ENCODE measurements at places on chromosomes 16 and 17. TPM values are rescaled to one million over a fixed set of nuclear protein-coding genes. Genes with fewer than 3 reads are reported as not detected.
A peak's percentile ranks its signal among the peaks of the same experiment; 100 is the strongest.

KRTAP4-9 gene
- total RNA-seq: not detected

NAGS gene
- total RNA-seq: 1.3 TPM

AOC2 gene
- total RNA-seq: 2.6 TPM

MMP28 gene
- total RNA-seq: 6.4 TPM

GDPD1 gene
- 3.8 TPM for total RNA-seq

MYH13 gene
- not detected for total RNA-seq

NPTX1 gene
- 1.6 TPM for total RNA-seq

SRCIN1 gene
- 0.99 TPM for total RNA-seq

CYGB gene
- total RNA-seq: 26.6 TPM

MYO15A gene
- total RNA-seq: 3.4 TPM

CACNG5 gene
- total RNA-seq: not detected

RGS11 gene
- total RNA-seq: 35.2 TPM

GRIN2C gene
- total RNA-seq: 0.19 TPM

ZNF174 gene
- total RNA-seq: 8.2 TPM

GRCh38 chr17:60599220-60599619, 773 bp upstream of the PPM1D start:
- DNase-seq: no peak

- DNase-seq: no peak
These were observed at the start of gene CCDC92B for GRCh38 chr17:2749058-2749783. CCDC92B (minus strand) TSS chr17:2749652; CDS start chr17:2735145, 14,507 bp downstream.

GRCh38 chr17:11871773-11872172, 125.5 kb downstream of the ZNF18 start:
- DNase-seq: no peak

DNA sequence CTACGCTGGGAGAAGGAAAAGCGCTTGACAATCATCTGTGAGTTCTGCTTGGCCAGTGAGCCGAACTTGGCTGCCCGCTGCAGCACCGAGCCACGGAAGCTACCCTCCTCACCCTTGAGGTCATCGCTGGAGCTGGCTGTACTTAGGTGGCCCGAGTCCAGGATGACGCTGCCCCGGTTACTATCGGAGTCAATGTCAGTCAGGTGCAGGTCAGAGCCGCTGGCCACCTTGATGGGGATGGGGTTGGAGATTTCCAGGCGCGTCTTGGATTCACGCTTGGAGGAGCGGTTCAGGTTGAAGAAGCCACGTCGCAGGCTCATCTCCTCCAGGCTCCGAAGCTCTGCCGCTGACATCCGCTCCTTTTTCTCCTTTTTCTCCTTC, 13.7 kb downstream of the MYO18A start:
- DNase-seq: no peak

GRCh38 chr17:18966831-18967624, 15.1 kb downstream of the SLC5A10 start:
- no peak for DNase-seq

DNA sequence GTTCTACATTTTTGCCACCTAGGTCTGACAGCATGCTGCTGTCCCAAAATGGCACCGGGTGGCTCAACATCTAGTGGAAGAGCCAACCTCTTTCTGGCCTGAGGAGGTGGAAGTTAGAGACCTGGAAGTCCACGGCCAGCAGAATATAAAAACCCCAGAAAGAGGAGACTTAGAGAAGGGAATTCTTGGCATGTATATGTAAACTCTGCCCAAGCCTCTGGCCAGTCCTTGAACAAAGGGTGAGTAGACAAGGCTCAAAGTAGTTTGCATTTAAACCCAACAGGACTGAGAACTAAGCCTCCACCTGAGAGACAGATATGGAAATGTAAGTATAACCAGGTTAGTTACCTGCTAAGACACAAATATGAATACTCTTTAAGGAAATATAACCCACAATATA, 210.3 kb downstream of the GRIN2A start:
- DNase-seq: no peak

- DNase-seq: peak; percentile 79
These were observed 68.8 kb downstream of the CMIP start for GRCh38 chr16:81513204-81514040.

- peak; percentile 32 for DNase-seq
These were observed 22.2 kb downstream of the ADAM11 start for GRCh38 chr17:44780845-44781480.

DNA sequence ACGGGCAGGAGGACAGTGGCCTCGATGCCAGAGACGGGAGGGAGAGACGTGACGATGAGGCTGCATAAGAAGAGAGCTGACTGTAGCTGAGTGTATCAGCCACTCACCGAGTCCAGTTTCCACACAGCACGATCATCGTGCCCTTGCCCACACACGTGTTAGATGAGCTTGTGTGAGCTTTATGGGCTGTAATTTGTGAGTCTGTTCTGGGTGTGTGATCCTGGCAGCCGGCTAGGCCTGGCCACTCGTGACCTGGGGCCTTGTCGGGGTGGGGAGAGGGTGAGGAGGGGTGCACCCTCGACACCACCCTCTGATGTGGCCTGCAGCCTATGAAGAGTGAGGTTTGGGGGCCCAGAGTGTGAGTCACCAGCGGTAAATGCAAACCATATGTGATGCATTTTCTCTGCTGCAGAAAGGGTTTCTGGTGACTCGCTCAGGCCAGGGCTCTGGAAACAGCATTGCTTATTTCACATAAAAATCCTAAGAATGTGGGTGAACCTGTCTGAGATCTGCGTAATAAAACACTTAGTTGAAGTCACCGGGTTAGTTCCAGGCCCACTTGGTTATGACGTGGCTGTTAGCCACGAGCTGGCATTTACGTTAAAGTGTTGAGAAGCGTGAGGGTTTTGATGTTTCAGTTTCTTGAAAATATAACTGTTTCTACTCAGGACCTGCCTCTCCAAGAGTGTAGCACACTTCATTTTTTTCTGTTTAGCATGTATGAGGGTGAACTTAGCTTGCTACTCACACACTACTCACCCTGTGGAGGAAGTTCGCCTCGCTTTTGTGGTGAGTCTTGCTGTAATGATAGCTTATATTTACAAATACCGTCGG, 4.2 kb downstream of the METRNL start:
- peak; percentile 85 for DNase-seq

GRCh38 chr17:50414808-50415207, 11.2 kb upstream of the ACSF2 start:
- DNase-seq: no peak

DNA sequence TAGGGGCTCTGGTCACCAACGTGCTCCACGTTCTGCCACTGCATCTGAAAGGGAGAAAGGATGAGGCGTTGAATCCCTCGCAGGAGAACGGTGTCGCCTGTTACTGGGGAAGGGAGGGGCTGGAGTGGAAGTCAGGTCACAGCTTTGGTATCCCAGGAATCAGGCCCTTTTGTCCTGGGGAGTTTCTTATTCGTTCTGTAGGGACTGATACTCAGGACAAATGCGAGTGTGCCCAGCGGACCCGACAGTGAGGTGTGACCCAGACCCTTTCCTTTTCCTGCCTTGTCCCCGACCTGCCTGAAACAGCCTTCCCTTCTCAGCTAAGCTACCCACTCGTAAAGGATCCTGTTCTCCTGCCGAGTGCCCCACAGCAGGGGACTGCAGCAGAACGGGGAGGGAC, 177.5 kb downstream of the VPS53 start:
- no peak for DNase-seq

- no peak for DNase-seq
These were observed 906 bp upstream of the CARMIL2 start for GRCh38 chr16:67644038-67644437.

- DNase-seq: no peak
These were observed 99.4 kb downstream of the NPIPB11 start for GRCh38 chr16:29306943-29307597.

- DNase-seq: no peak
These were observed 103.9 kb upstream of the NETO2 start for GRCh38 chr16:47247690-47248089.

DNA sequence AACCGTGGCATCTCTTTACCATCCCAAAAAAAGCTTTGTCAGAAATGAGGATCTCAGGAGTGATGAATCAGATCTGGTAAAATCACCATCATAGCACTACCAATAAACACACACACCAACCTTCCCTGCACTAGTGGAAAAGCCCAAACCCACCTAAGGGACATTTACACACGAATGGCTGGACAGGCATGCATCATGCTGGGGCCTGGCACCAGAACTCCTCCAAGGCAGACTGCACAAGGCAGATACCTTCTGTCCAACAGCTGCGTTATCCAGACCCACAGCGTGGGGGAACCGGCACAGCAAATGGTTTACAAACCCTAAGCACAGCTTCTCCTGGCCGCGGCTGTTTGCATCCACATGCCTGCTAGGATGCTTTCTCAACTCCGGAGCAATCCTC, 2.8 kb downstream of the ASIC2 start:
- DNase-seq: no peak

- DNase-seq: no peak
These were observed 113.5 kb downstream of the CMIP start for GRCh38 chr16:81558077-81558443.

DNA sequence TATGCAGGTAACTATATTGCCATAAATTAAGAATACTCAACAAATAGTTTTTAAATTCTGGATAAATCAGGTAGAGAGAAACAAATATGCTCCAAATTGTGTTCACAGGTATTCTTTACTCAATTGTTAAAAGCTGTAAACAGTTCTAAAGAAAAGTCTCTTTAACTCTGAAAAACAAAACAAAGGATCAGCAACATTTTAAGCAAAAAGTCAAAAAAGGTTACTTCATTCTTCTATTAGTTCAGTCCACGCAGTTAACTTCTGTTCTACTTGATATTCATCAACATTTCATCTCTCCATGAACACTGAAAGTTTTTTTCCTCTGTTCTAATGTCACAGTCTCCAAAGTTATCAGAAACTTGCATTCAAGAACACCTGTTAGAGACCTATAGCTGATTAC, 47.9 kb downstream of the SCPEP1 start:
- DNase-seq: no peak

DNA sequence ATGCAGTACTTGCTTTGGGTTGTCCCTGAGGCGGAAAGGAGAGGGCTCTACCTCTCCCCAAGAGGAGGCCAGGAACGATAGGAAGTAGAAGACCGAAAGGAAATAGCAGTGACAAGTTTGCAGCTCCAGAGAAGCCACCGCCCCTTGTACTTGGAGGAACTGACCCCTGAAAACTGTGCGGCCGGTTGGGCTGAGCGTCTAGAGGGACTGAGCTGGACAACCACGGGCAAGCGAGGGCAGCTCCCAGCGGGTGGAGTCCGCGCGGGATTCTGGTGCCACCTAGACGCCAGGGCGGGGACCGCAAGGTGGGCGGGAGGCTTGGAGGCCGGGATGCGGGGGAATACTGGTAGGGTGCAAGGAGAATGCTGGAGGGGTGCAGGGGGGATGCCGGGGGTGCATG, 1.3 kb upstream of the SLC6A4 start:
- DNase-seq: peak; percentile 85

GRCh38 chr17:47363171-47363570, 39.4 kb downstream of the EFCAB13 start:
- no peak for DNase-seq

DNA sequence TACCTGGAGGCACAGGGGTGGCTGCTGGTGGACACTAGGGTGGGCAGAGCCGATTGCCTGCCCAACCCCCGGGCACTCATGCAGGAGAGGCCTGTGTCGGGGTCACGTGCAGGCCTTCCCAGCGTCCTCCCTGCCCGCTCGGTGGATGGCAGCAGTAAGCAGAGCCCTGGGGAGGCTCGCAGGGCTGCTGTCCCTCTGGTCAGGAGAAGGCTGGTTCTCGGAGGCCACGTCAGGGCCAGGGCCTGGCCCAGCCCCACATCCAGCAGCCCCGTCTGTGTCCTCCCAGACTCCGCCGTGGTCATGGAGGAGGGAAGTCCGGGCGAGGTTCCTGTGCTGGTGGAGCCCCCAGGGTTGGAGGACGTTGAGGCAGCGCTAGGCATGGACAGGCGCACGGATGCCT, 35.6 kb downstream of the TSC2 start:
- no peak for DNase-seq

DNA sequence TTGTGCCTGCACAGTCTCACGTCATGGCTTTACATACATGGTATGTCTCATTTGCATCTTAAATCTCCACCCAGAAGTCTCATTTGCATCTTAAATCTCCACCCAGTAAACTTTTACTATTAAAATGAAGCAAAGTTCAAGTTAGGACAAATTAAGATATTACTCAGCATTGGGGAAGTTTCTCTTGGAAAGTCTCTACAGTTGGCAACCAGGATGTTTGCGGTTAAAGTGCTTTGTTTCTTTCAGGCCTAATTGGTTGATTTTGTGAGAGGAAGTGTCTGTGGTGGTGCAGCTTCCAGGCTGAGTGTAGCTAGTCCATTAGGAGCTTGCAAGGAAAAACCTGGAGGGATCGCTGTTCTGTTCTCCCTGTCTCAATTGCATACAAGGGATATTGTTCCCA, 1373.3 kb upstream of the GOT2 start:
- DNase-seq: no peak

DNA sequence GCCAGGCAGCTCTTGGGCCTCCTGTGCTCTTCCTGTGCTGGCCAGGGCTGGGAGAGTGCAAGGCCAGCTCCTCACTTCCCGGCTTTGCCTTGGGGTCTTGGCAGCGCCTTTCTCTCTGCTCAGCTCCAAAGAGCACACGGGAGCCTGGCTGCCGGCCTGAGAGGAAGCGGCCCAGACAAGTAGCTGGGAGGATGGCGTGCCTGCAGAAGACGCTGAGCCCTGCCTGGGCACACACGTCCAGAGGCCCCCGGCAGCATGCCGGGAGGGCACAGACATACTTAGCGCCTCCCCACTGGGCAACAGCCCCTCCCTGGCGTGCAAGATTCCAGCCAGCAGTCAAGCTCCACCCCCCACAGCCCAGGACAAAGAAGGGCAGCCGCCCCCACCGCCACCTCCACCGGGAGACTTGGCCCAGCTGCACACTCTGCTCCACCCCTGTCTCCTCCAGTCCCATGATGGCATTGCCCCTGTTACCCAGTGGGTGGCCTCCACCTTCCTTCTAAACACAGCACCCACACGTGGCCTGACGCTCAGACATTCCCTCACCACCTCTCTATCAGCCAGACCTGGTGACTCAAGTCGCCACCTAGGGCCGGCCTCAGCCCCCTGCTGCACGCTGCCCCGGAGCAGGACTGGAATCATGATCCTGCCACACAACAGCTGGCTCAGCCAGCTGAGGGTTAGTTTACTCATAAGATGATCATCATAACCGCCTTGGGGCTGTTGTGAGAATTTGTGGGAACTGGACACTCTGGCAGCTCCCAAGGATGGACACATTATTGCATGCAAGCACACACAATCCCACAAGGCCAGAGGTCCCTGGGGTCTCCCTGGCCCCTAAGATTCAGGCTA, 12.4 kb downstream of the SGCA start:
- peak; percentile 95 for DNase-seq

- DNase-seq: peak; percentile 83
These were observed 16.5 kb upstream of the TMEM92 start for GRCh38 chr17:50257676-50258224.

DNA sequence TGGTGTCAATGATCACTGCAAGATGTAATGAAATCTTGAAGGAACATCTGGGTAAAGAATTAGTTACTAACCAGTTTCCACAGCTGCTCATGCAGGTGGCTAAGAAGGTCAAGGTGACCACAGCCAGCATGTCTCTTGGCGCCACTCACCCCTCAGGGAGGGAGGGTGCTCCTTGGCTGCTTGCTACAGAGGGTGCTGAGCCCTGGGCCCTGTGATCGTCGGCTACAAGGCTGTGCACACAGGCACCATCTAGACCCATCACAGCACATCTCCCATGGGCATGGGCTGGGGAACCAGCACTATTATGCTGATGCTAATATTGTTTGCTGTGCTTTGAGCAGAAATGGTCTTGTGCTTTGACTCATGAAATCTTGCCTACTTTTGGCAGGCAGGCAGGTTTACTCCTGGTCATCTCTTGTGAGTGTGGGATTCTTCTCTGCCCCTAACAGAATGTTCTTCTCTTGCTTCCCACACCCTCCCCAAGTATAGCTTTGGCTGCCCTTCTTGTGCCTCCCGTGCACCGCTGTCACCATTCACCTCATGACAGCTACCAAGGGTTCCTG, 36.4 kb downstream of the TXNDC11 start:
- DNase-seq: no peak

GRCh38 chr16:67731071-67731752, 12.1 kb upstream of the GFOD2 start:
- peak; percentile 12 for DNase-seq
